ENCODE measurements at places on chromosomes 12 and 14.

DNA sequence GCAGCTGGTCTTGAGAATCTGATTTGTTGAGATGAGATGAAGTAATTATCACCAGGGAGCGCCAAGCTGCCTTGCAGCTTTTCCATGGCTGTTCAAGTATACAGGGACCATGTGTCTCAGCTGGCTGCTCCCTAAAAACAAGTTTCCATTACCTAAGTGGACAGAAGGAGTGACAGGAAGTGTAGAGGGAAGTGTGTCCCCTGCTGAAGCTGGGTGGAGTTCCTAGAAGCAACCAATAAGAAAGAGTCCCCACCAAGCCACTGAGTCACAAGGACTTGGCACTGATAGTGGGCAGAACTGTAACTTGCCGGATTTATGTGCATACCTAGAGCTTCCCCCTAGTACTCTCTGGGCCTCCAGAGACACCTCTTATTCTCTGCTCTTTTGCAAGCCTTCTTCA, 1.5 kb upstream of the GPX2 start:
- no peak for DNase-seq

GRCh38 chr12:57377103-57377840, 53.6 kb downstream of the R3HDM2 start:
- DNase-seq: no peak

- DNase-seq: no peak
Observed at GRCh38 chr12:21934173-21934572, 7.1 kb downstream of the ABCC9 start.

GRCh38 chr12:47725893-47726292, 603 bp upstream of the ENDOU start:
- no peak for DNase-seq

DNA sequence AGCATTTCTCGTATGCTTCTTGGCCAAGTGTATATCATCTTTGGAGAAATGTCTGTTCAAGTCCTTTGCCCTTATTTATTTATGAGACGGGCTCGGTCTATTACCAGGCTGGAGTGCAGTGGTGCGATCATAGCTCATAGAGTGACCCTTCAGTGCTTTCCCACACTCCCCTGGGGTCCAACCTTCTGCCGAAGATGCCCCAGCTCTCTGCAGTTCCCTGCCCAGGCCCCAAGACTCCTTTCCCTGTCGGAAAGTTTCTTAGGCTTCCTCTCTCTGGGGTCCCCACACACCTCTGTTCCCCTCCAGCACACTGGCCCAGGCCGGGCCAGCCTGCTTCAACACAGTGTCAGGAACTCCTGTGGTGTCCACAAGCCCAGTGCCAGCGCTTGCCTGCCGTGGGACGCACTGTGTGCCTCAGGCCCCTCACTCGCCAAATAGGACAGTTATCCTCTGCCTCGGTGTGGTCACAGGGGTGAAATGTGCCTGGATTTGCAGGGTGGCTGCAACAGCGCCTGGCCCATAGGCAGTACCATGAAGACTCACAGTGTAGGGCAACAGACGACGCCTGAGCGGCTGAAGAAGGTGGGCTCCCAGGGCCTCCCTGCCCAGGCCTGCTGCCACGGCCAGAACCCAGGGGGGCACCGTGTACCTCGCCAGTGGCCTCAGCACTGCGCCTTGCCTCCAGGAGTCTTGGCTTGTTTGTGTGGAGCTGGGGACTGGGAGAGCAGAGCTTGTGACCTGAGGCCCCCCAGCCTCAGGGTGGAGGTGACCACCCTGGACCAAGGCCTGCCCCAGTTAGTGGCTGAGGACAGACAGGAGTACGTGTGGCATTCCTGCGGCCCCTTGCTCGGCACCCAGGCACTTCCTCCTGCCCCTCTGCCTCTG, 4.9 kb upstream of the ASPG start:
- DNase-seq: no peak
